ENCODE measurements at places on chromosomes 4 and X.

DNA sequence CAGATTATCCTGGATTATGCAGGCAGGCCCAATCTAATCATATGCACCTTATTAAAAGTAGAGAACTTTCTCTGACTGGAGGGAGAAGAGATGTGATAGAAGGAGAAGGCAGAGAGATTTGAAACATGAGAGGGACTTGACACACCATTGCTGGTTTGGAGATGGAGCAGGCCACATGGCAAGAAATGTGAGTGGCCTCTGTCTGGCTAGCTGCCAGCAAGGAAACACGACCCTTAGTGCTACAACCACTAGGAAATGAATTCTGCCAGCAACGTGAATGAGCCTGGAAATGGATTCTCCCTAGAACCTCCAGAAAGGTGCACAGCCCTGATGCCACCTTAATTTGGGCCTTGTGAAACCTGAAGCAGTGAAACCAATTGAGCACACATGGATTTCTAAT, 79.5 kb upstream of the MBNL3 start:
- no peak for DNase-seq

DNA sequence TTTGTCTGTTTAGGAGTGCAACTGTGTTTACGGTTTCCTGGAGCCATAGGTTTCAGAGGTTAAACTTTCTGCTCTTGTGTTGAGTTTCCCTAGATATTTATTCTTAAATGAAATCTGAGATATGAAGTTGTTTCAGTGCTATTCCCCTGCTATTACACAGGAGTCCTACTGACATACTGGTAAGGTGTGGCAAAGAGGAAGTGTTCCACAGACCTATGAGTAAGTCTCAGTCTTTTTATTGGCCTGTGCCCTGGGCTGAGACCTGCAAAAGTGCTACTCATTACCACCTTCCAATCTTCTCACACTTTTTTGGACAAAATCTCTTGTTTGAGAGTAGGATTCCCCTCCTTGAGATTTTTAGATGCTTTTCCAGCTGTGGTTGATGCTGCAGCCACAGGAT, 35.6 kb upstream of the MAGEA8 start:
- no peak for DNase-seq

DNA sequence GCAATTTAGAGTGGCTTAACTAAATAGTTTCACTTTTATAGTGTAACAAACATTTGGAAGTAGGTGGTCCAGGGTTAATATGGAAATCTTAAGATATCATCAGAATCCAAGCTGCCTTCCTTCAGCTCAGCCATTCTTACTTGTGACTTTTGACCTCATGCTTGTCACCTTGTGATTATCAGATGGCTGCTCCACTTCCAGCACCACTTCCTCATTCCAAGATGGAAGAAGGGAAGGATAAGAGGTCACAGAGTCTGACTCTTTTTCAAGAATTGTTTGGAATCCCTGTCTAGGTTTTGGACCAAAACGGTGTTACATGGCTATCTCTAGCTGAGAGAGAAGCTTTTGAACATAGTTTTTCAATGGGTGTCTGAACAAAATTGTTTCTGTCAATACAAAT, 39.9 kb downstream of the MTTP start:
- DNase-seq: peak; percentile 1

DNA sequence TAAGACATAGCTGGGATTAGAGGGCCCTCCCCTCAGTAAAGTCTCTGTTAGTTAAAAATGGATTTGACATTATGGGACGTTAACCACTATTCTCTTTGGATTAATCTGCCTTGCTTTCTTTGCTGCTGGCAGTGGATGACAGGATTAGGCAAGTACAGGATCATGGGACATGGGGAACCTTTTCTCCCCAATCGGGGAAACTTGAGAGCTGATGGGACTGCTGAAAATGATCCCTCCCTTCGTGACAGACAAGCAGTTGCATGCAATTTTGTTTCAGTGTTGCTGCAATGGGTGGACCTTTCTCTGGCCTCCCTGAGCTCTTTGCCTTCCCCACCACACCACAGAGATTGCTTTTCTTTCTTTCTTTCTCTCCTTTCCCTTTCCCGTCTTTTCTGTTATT, 120.2 kb upstream of the BANK1 start:
- no peak for DNase-seq

- DNase-seq: no peak
Observed at GRCh38 chr4:145928748-145929147, 9.9 kb downstream of the ZNF827 start.

DNA sequence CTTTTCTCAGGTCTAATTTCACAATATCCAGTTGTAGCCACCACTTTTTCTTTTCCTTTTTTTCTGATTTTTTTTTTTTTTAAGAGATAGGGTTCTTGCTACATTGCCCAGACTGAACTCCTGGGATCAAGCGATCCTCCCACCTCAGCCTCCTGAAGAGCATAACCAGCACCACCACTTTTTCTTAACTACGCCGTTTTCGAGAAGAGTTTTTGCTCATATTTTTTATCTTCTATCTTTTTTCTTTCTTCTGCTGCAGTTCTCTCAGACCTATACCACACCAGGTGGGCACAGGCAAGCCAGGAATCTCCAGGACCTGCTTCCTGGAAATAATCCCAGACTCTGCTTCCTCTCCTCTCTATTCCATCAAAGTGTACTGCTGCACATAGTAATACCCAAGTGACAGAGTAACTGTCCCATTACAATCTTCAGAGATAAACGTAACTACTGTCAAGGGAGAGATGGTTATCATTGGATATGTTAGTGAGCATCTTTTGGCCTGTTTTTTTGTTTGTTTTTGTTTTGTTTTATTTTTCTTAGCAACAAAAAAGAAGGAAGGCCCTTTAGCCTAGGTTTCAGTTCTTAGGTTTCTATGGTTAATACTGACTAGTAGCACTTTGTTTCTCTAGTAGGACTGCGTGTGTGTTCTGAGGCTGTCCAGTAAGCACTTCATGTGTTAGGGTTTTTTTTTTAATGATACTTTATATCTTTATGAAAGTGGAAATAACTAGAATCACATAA, 59.2 kb upstream of the TXK start:
- no peak for DNase-seq

GRCh38 chrX:120380699-120381098, 18.8 kb downstream of the ATP1B4 start:
- DNase-seq: no peak

DNA sequence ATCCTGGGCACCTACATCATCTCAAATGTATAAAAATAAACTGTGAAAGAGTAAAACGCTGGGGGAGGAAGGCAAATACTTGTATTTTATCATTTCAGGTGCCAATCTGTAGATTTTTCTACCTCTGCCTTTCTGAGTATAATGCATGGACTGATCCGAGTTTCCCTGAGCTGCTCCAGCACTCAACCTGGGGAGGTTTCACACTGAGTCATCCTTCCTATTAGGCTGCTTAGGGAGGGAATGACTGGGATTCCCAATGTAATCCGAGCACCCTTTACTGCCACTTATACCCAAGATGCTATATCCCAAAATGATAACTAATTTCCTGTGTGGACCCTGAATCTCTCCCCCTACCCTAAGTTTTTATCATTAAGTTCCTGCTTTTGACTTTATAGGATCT, 126.6 kb downstream of the HNRNPD start:
- no peak for DNase-seq

DNA sequence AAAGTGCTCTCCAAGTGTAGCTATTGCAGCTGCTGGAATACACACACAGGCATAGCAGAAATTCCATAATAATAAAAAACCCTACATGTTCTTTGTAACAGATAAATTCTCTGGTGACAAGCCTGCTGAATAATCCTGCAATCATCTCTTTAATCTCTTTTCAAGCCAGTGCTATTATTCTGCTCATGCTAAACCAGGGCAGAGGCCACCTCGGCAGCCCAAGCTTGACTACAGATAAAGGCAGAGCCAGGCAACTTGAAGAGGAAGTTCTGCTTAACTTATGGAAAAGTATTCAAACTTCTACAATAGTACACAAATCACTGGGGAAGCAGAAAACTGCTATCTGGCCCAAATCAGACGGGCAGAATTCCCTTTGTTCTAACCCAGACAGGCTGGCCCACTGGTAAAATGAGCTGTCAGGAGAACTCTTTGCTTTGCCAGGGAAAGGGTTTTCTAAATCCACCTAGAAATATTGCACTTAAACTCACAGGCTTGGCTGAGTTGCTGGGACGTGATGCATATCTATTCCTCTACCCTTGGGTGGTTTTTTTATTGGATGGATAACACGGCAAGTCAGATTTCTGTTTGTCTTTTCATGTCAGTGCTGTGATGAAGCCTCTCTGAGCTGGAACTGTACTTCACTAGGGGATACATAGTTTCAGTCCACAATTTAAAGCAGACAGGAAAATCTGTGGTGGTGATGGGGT, 70.5 kb downstream of the GATB start:
- no peak for DNase-seq

GRCh38 chrX:9019151-9019550, 14.8 kb downstream of the FAM9B start:
- no peak for DNase-seq

GRCh38 chrX:2508648-2509335, 8.0 kb upstream of the DHRSX start:
- DNase-seq: no peak

DNA sequence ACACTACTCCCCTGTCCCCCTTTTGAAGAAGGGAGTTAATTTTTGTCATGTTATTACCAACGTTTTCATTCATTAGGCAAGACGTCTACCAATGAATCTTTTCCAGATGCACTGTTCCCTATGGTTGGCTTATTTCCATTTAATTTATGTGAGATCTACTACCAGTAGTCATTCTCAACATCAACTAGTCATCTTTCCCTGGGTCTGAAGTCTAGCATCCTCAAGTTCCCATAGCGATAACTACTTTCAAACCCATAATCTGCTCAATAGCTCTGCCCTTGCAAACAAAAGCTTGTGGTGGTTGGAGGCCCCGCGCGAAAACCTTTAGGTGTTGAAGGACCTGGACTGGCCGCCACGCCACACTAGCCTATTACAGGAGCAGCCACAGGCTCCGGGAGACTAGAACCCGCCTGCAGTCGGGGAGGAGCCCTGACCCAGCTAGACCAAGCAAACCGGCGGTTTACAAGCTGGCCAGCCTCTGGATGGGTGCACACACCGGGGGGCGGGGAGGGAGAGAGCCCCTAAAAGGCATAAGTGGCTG, 746 bp downstream of the PPAT start:
- DNase-seq: peak; percentile 23

DNA sequence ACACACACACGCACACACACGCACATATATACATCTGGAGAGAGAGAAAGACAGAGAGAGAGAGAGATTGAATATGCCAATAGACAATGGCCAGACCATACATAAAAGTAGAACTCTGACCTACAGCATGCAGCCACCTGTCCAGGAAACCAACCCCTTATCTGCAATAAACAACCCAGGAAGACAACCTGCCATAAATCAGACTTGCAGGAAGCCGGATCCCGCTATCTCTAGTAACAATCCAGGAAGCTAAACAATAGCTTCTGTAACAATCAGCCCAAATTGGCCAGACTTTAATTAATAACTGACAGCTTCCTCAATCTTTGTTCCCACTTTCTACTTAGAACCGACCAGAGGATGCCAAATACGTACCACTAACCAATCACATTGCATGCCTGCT, 173.2 kb downstream of the LDB2 start:
- DNase-seq: no peak

DNA sequence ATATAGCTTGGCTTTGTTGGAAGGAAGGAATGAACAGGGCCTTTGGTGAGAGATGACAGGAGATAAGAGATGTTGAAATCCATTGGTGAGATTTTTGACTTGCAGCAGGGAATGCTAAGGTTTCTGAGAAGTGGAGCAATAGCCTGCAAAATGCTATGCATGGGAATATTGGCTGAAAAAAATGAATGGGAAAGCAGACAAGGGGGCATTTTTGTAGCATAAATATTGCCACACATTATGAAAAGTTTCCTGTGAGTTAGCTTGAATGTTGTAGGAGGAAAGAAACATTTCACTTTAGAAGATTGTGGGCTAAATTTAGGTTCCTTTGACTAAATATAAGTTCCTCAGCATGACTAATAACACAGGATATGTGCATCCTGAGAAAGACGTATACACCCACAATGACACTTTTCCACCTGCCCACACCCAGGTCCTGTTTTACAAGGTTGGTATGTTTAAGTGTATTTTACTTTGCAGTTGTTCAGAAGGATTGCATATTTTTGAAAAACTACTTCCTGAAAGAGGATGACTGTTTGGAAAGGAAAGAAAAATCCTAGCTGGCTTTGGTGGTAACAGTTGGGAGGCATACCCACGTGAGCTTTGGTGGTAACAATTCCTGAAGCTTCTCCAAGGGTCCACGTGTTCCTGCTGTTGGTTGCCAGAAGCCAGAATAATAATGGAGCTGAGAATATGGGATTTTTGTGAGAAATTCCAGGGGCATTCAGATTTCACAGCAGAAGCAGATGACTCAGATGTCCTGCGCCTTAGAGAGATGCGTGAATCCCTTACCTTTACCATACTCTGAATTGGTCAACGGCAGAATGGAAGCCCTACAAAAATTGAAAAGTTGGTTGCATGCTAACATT, 28.5 kb downstream of the PHEX start:
- peak; percentile 68 for DNase-seq
